Stimulated activated CD8-positive, alpha-beta memory T cell treated with anti-CD3 and anti-CD28 coated beads, Interleukin-15, amount 100 ng/mL, for 4 hours (primary cell): ENCODE measurements at places on chromosomes 1 and 21.

GRCh38 chr1:193451606-193452005 lies 265.2 kb upstream of the B3GALT2 start:
- no peak for DNase-seq

DNA sequence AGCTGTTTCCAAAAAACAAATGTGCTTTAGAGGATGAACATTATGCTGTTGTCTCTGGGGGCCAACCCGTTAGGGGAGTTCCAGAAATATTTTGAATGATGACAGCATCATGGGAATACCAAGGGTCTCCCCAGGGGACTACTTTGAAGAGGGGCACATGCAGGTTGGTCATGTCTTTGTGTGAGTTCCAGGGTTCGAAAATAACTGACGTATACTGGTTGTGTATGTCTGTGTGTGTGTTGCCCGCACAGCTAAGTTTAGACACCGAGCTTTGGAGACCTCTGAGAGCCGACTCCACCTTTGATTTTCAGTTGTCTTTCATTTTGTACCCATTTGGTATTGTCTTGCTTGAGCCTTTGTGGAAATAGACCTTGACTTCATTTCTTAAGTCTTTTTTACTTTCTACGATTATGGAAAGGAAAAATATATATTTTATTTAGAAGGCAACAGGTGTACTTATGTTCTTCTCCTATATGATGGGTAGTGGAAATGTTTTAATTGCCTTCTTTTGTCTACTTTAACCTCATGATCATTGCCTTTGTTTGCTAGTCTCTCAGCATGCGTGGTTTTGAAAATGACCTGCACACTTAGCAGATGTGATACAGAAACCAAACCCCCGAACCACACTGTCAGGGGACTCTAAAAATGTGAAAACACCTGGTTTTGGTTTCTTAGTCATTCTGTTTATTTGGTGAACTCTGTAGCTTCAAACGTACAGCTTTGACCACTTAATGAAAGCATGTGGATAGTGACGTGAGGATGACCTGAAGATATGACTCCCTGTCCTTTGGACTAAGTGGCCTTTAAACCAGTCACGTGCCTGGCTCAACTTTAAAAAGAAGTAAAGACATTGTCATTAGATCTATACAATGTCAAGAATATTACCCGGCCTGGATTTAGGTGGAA lies 56.5 kb downstream of the GALNT2 start:
- DNase-seq = no peak

DNA sequence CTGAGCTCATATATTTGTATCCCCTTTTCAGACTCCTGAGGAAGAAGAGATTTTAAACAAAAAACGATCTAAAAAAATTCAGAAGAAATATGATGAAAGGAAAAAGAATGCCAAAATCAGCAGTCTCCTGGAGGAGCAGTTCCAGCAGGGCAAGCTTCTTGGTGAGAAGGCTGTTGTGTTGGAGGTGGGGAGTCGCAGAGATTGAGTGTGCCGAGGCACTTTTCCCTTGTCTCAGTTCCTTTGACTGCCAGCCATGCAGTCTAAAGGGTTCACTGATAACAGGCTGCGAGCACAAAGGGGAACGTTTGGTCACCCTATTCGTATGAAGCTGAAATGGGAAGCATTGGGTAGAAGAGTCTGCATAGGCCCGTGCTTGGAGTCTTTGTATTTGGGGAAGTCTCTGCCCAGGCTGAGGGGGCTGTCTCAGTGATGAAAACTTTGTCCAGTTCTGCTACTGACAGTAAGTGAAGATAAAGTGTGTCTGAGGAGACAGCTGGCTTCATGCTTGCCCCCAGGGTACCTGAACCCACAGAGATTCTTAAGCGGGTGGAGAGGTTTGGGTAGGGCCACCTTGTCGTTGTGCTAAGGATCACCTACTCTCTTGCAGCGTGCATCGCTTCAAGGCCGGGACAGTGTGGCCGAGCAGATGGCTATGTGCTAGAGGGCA lies 2.8 kb downstream of the RPS8 start:
- no peak for DNase-seq

GRCh38 chr1:115084902-115085511 lies 4.3 kb downstream of the TSPAN2 start:
- no peak for DNase-seq

GRCh38 chr1:81850495-81850894 lies 49.8 kb downstream of the ADGRL2 start:
- no peak for DNase-seq

DNA sequence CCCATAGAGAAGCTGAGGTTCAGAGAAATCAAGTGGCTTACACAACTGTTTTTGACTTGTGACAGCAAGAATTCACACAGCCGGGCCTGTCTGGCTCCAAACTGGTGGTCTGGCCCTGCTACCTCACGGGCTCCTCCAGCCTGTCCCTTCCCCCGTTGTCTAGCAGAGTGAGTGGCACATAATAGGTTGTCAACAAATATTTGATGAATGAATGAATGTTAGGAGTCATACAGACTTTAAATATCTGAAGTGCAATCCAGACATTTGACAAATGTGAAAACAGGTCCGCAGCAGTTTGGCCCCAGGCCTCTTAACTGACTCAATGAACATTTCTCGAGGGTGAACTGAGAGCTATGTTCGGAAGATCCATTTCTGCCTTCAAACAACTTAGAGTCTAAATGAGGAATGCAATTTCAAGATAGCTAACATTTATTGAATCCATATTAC lies 1.1 kb upstream of the RHOC start:
- DNase-seq = no peak

- DNase-seq = no peak
Observed at GRCh38 chr1:64212031-64212430, 8.6 kb downstream of the UBE2U start.

DNA sequence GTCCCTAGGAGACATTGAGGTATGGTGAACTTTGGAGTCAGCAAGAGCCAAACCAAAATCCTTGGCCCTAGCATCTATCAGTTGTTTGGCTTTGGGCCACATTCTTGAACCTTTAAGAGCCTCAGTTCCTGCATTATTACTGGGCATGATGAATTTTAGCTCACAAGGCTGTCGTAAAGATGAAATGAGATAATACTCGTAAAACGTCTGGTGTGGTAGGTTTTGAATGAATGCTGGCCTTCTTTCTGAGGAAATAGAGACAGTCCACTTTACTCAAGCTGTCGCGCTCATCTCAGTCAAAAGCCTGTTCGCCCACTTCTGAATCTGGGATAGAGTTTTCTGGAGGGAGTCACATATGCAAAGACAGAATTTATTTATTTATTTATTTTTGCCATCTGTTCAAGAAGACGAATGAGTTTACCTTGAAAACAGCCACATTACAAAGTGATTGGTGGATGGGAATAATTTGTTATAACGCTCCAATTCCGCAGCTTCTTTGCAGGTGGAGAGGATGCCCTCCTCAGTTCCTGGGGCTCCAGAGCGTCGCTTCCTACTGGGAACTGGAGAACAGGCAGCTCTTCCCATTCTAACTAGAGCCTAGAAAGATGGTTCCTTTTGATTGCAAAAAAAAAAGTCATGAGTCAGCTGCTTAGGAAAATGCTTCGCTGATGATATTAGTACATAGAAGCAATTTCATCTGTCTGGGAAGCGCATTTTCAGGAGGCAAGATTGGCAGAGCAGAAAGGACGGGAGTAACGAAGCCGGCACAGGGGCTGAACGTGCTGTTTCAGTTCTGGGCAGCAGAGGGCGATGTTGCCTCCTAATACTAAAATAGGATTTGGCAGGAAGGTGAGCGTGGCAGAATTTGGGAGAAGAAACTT lies 49.9 kb upstream of the CYP2J2 start:
- peak; percentile 5 for DNase-seq

- no peak for DNase-seq
Observed at GRCh38 chr1:156497078-156497742, 3.4 kb downstream of the MEF2D start.

DNA sequence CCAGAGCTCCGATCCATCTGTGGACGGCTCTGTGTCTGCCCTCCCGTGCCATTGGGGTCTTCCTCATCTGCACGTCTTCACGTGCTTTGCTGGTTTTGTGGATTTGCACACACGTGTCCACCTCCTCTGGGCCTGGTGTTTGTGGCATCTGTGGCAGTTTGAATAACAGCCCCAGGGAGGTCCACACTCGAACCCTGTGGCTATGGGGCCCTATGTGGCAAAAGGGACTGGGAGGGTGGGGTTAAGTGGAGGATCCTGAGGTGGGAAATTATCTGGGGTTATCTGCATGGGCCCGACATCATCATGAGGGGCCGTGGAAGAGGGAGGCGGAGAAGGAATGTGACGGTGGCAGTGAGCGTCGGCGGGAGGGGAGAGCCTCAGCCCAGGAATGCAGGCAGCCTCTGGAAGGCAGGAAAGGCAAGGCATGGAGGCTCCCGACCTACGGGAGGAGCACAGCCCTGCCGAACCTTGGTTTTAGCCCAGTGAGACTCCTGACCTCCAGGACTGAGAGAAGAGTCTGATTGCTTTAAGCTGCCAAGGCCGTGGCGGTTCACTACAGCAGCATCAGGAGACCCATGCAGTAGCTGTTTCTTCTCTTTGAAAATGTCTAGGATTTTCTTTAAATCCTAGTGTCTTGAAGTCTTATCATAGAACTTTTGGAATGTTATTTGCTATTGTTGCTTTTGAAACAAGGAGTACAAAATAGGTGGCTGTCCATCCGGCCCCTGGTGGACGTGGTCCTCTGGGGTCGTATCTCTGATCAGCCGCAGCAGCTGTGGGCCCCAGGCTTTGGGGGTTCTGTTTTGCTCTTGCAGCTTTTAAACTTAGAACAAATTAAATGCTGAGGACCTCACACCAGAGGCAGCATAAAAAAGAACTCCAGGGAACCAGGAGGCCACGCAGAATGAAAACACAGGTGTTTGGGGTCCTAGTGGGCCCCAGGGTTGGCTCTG lies 40.0 kb upstream of the LRRC3 start:
- DNase-seq = no peak

DNA sequence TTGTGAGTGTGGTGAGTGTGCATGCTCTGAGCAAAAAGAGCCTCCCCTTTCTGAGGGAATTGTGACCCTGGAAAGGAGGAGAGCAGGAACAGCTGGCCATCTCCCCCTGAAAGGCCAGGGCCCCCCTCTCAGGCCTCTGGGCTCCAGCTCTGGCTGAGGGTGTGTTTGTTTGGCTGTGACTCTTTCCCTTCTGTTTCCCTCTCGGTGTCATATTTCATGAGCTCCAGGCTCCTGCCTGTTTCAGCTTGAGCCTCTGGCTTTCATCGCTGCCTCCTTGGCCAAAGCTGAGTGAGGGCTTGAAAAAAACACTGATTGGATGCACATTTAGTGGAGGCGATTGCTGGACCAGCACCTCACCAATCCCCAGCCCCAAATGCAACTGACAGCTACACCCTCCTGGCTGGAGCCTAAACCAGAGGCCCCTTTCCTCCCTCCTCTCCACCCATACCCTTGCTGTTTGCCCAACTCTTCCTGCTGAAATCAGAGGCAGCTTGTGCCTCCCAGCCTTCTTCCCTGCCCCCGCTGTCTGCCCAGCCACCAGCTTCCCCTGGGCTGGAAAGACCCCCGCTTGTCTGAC lies 64.1 kb downstream of the DDR2 start:
- no peak for DNase-seq

DNA sequence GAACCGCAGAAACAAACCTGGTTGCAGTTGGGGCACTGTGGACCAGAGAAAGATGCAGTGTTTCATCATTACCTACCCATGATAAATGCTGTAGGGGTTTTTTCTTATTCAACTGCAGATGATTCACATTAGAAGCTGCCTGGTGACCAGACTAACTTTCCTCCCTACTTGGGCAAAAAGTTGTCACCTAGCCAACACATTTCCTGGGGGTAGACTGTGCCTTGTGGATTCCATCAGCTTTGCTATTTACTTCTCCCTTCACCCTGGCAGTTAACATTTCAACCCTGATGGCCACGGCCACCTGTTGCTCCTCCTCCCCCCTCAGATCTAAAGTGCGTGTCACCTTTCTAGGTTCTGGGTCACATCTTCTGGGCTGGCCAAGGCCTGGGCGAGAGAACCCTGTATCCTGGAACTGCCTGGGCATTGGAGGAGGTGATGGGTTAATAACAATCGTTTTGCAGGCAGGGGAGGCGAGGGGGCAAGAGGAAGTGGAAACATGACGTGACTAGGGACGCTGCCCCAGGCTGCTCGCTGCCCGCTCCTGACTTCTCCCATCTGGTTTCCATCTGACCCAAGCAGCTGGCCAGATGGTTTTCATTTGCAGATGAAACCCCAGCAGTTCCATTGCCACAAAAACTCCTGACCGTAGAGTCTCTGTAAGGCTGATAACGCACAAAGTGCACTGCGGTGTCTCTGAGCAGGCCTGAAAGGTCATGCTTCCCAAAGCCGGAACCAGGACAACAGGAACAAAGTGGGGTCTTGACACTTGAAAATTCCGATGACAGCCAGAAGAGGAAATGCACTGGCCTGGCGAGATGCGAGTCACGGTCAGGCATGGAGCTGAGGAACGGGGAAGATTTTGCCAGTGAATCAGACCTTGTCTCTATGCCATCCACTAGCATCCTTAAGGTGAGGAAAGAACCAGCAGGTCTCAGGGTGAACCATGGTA lies 36.6 kb downstream of the CAPZB start:
- no peak for DNase-seq

DNA sequence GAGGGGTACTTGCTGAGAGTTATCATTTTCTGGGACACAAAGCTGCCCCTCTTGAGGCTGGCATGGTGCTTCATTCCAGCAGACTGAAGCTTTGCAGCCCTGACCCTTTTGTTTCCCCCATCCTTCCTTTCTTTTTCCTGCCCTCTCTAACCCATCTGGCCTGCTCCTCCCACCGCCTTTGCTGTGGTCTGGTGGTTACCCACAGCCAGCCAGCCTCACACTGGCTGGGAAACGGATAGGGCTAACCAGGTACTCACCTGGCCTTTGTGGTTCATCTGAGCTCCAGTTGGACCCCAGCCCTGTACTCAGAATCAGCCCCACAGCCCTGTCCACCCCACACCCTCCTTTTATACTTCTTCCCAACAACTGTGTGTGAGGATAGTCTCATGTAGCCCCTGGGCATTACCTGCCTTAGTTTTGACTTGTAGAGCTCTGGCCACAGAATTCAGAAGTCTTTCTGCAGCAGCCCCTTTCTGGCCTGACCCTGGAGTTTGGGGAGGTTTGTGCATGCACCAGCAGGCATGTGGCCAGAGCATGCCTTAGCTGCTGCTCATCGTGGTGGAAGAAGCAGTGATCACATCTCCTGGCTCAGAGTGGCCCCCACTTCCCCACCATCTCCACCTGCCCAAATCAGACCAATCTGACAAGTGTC lies 138.0 kb downstream of the TRABD2B start:
- DNase-seq = no peak
